ENCODE measurements at places on chromosomes 6 and 20. TPM values are rescaled to one million over a fixed set of nuclear protein-coding genes. Genes with fewer than 3 reads are reported as not detected.

Gene CST7
- 2.7 TPM for total RNA-seq

Gene CNR1
- total RNA-seq: 6.2 TPM

Gene SLC32A1
- not detected for total RNA-seq

Gene FKBP1C
- 0.31 TPM for total RNA-seq

Gene HLA-DOB
- 3.2 TPM for total RNA-seq

Gene C6orf132
- 117 TPM for total RNA-seq

Gene ZNF165
- total RNA-seq: 1.9 TPM

Gene PLCB1
- total RNA-seq: 6.1 TPM

Gene CD109
- 47.3 TPM for total RNA-seq

Gene PDE7B
- 0.26 TPM for total RNA-seq

Gene BPIFB1
- not detected for total RNA-seq

Gene HRH3
- not detected for total RNA-seq

Gene TSPO2
- total RNA-seq: not detected

Gene C20orf144
- not detected for total RNA-seq

Gene FHL5
- 2.5 TPM for total RNA-seq

Gene BMP5
- total RNA-seq: not detected
